ENCODE measurements at places on chromosomes 12 and 14. TPM values are rescaled to one million over a fixed set of nuclear protein-coding genes. Genes with fewer than 3 reads are reported as not detected.

The SLCO1A2 gene
- total RNA-seq = not detected

The GTF2H3 gene
- total RNA-seq = 26.6 TPM

The ADAMTS20 gene
- total RNA-seq = not detected

The PSMC6 gene
- total RNA-seq = 93.0 TPM

The PKP2 gene
- total RNA-seq = 2.9 TPM

The PTPRO gene
- total RNA-seq = 0.08 TPM

The GLT1D1 gene
- total RNA-seq = not detected

Data from A549 treated with DMSO at 1 μM for 4 hours (cell line).